NCI-H1048 (cell line): ENCODE measurements at places on chromosomes 11 and 22.
A peak's percentile ranks its signal among the peaks of the same experiment; 100 is the strongest.

DNA sequence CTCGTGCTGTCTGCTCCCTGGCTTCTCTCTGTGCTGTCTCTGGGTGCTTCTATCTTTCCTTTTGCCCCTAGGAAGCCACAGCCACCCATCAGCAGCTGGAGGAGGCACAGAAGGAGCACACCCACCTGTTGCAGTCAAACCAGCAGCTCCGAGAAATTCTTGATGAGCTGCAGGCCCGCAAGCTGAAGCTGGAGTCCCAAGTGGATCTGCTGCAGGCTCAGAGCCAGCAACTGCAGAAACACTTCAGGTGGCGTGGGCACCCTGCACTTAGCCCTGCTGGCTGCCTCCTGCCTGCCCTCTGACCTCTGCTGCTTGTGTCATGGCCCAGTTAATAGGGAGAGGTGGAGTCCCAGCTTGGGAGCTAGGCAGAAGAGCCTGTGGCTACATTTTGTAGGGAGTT is 67.8 kb downstream of the CEP164 start:
- no peak for DNase-seq

DNA sequence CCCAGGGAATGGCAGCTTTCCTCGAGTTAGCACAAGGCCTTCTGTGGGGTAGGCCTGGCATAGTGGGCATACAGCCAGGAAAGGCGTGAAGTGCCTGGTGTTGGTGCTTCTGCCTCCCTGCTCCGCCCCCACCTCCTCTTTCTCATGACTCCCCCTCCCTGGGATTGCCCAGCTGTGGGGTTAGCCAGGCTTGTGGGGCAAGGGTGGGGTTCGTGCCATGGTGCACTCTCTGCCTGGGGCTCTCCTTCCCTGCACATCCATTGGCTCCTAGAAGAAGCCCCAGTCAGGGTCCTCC is 236.8 kb upstream of the NCAM1 start:
- no peak for DNase-seq

- no peak for DNase-seq
Observed at GRCh38 chr11:9280655-9281301, 15.6 kb upstream of the DENND5A start.

GRCh38 chr22:17518406-17518805 is 44.9 kb upstream of the SLC25A18 start:
- no peak for DNase-seq

GRCh38 chr11:97888641-97889040 is 1132.1 kb upstream of the CNTN5 start:
- no peak for DNase-seq

DNA sequence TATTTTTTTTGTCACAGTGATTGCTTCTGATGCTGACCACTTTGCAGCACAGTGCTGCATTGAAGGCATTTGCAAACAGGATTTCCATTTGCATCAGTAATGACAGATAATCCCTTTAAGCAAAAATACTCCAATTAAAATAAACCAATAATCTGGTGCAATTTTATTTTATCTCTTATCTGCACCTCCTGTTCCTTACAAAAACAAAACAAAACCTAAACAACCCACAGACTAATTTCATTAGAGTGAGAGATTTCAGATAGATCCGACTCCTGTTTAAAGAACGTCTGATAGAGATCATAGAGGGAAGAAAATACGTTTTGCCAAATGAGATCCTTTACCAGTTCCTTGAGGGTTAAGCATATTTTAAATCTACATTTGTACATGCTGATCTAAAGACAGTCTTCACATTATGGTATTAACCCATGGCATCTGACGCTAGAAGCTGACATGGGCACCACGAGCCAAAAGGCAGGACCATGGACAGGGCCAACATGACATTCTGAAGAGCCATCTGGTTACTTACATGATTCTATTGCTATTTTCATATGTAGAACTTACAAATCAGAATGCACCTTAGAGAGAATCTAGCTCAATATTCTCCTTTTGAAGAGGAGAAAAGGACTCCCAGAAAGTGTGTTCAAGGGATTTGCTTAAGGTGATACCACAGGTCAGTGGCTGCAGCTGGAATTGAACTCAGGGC is 286.2 kb upstream of the NARS2 start:
- peak; percentile 22 for DNase-seq

DNA sequence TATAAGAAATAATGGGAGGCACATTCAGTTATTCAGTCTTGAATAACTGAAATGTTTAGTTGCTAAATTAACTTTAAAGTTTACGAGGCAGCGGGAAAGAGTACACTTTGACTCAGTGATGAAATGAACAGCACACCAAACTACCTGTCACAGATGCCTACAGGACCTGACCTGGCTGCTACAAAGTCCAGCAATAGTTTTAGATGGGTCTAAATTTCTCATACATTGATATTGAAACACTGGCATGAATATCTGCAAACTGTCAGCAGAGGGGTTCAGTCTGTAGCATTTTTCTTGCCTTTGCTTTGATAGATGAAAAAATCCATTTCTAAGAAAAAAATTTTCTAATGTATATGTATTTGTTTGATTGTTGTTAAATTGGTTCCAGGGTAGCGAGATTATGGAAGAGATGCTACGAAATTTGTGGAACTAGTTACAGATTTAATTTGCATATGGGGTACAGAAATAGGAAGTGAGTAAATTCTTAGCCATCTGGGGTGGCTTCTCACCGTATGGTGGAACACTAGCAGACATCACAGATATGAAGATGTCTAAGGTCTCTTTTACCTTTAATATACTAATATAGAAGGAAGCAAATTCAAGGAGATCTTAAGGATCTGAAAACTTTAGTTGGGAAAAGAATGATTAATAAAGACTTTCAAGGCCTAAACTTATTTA is 20.8 kb upstream of the GAB2 start:
- no peak for DNase-seq

DNA sequence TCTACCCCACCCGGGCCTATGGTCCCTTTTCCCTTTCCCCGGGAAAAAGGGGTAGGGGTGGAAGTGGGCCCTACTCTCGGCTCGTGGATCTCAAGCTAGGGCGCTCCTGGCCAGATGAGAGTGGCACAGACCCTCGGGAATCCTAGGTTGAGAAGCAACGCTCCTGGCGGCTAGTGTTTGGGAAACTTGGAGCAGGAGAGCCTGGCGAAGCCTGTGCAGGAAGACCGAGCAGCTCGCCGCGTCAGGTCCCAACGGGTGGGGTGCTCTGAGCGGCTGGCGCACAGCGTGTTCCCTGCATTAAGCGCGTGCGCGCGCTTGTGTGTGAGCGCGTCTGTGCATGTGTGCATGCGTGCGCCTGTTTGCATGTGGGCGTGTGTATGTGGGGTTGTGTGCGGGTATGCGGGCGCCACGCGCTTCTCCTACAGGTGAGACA is 7.1 kb upstream of the FLI1 start:
- DNase-seq, result no peak

DNA sequence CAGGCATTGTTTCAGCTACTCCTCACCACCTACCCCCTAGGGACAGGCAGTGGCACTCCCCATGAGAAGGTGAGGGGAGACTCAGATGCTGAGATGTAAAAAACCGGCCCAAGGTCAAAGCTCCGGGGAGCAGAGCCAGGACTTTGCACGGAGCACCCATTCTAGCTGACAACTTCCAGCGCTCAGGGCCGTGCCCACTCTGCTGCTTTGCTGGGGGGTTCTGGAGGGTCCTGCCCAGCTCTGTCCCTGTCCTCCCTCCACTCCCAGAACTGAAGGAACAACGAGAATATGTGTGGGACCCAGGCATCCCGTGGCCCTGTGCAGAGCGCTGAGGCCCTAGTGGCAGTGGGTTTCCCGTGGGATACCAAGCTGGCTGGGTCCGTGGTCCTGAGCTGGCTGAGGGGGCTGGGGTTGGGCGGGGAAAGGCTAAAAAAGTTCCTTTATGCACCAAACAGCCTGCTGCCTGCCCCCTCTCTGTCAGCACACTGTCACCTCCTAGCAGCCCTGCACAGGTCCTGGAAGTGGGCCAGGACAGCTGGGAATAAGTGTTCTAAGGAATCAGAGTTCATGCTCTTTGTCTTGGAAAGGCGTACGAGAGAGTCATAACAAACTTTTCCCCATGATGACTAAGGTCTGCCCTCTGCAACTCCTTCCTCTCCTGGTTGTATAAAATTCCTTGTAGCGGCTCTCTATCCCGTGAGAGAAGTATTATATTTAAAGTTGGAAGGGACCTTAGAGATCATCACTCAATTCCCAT is 1.9 kb downstream of the MS4A10 start:
- no peak for DNase-seq

DNA sequence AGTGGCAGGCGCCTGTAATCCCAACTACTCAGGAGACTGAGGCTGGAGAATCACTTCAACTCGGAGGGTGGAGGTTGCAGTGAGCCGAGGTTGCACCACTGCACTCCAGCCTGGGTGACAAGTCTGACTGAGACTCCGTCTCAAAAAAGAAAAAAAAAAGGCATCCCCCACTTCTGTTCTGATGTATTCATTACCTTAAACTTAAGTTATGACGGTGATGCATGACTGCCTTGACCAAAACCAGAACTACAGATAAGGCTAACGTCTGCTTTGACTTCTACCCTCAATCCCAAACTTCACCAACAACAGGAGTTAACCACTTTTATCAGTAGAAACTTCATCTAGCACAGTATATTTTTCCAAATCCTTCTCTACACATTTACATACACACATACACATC is 9.9 kb downstream of the HTR3A start:
- DNase-seq, result no peak

DNA sequence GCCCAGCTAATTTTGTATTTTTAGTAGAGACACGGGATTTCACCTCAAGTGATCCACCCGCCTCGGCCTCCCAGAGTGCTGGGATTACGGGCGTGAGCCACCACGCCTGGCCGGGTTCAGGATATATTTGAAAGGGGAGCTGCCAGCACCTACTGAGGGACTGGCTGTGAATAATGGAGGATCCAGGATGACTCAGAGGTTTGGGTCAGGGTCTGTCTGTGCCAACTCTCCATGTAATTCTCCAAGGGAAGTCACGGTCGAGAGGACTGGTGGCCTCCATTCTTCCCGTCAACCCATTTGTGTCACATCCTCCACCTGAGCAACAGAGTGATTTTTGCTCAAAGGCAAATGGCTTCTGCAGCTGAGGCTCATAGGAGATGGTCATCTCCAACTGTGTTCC is 3.6 kb upstream of the ARRB1 start:
- DNase-seq, result no peak

- no peak for DNase-seq
Observed at GRCh38 chr11:65427691-65428577, 5.3 kb downstream of the NEAT1 start.

DNA sequence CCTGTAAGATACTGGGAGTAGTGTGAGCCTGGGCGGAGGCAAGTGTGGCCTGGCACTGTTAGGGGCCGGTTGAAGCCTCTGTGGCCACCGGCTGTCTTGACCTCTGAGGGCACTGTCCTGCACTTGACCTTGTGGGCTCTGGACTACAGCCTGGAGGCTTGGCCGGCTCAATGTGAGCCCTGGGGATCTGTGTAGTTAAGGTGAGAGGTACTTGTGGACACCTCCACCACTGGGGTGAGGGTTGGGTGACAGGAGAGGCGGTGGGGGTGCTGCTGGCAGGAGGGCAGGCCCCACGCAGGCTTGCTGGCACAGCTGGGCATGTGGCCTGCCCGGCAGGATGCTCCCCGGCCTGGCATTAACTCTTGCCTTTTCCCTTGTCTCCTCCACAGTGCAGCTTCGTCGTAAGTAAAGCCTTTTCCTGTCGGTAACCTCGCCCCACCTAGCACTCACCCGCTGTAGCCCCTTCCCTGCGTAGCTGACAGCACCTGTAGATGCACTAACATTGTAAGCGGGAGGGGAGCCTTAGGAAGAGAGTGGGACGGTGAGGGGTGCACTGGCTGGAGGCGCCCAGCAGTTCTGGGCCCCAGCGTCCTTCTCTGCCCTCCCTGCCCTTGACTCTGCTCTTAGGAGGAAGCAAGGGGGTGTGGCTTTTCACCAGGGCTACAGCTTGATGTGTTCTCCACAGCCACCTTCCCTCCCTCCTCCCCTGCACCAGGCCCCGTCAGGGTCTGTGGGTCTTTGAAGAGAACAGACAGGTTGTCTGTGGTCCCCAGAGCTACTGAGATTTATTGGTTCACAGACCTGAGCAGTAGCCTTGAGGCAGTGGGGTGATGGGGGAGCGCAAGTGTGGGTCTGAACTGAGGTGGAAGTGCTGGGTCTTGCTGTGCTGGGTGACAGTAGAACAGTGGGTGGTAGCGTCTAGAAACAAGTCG is 17.6 kb downstream of the INCENP start:
- DNase-seq, result no peak

GRCh38 chr22:36136988-36137387 is 23.6 kb downstream of the APOL3 start:
- DNase-seq, result no peak

DNA sequence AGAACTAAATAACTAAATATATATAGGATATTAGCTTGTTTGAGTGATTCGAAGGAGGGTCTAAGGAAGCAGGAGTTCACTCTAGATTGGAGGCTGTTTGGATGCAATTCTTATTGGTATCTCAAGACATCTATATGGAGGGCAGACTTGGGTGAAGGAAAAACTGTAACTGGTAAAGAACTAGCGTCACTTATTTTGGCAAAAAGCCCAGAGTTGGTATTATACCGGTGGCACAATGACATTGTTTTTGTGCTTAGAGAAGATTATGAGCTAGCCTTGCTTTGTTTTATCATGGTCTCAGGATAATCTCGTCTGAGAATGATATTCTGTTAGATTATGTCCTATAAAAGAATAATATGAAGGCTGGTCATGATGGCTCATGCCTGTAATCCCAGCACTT is 6.0 kb upstream of the SLC35F2 start:
- DNase-seq, result no peak

GRCh38 chr11:36467916-36468315 is 42.2 kb downstream of the TRAF6 start:
- no peak for DNase-seq

DNA sequence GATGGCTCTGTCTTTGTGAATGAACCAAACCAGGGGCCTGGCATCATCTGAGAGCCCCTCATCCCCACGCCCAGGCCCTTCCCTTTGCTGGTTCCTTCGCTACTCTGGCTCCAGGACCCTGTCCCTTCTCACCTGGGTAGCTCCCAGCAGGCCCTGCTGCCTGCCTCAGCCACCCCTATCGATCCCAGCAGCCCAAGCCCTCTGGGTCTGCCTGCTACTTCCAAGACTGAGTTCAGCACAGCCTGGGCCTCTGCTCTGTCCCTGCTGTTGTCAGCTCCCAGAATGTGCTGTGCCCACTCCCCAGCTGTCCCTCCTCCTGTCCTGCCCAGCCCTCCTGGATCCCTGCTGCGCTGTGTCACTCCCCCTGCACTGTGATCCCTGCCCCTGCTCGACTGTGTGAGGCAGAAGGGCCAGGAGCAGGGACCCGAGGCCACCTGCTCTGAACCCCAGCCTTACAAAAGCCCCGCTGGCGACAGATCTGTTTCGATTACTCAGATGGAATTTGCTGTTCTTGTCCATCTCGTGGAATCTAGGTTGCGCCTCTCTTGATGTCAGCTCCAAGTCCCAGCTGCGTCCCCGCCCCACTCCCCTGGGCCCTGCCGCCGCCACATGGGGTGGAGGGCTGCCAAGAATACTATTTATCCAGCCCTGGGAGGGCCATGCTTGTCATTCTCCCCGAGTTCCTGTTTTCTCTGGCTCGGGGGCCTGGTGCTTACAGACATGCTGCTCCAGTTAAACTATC is 13.0 kb downstream of the MRPL21 start:
- no peak for DNase-seq

DNA sequence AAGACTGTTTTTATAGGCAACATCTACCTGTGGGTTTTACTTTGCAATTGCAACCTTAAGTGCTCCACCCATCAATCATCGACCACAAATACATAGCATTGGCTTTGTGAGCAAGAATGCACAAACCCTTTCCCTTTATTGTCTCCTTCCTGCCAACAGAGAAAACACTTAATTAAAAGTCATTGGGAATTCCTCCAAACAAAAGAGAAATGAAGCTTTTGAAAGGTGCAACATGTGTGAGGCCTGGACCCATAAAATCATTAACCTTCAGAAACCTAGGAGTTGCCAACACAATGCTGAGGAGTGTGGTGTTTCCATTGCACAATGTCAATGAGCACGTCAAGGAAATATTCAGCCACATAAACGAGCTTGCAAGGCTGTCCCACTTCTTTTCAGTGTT is 223.2 kb downstream of the BLID start:
- DNase-seq, result no peak
